T-helper 2 cell (primary cell): ENCODE measurements at places on chromosomes 12 and 14.

GRCh38 chr12:46410495-46410894, 37.9 kb upstream of the SLC38A2 start:
- no peak for DNase-seq

GRCh38 chr14:21227981-21228380, 41.3 kb downstream of the HNRNPC start:
- DNase-seq, result no peak

- peak; percentile 51 for DNase-seq
Observed at GRCh38 chr14:106790189-106791036, 1264.0 kb downstream of the TMEM121 start.

- no peak for DNase-seq
Observed at GRCh38 chr12:25319233-25319984, 68.7 kb upstream of the KRAS start.

DNA sequence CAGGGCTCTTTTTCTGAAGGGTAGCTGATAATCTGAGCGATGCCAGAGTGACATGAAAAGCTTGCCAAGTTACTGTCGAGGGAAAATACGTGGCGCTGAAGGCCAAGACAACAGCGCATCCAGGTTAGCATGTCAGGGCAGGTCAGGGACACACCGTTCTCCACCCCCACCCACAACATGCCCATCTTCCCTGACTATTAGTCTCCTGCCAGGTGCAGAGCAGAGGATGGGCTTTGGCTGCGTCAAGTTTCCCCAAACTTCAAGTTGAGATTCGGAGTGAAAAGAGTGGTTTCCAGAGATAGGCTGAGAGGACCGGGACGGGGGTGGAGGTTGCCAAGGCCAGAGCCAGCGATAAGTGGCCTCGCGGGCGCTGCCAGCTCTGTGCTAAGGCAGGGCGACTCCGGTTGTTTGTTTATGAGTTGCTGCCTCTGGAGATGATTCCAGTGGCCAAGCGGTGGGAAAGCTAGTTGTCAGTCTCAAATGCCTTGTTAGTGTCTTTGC, 1.7 kb downstream of the TRHDE start:
- DNase-seq, result no peak

GRCh38 chr12:54053003-54053750, 458 bp upstream of the HOXC4 start:
- DNase-seq, result peak; percentile 21

DNA sequence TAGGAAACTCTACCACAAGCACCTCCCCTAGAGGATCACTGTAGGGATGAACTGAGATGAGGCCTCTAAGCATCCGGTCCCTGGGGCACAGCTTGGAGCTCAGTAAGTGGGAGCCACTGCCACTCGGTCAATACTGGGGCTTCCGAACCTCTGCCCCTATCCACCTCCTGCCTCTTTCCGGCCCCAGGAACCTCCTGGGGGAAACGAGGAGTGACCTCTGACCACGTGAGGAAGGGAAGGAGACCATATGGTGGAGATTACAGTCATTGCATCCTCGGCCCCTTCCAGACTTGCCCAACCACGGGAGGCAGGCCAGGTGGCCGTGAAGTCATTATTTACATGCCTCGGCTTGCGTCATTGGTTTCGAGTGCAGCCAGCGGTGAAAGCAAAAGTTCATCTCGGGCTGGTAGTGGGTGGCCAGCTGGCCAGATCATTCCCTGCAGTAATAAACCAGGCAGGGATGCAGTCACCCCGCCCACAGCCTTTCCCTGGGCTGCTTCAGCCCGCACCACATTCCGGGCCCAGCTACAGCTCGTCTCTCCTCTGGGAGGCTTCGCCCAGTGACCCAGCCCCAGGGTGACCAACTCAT, 65.4 kb downstream of the C14orf132 start:
- DNase-seq, result no peak

- DNase-seq, result no peak
Observed at GRCh38 chr12:117079487-117079886, 19.7 kb downstream of the TESC start.
